Colonic mucosa (tissue), 4 donors: ENCODE measurements at places on chromosomes 4 and X. TPM values are rescaled to one million over a fixed set of nuclear protein-coding genes. Genes with fewer than 3 reads are reported as not detected.

DNA sequence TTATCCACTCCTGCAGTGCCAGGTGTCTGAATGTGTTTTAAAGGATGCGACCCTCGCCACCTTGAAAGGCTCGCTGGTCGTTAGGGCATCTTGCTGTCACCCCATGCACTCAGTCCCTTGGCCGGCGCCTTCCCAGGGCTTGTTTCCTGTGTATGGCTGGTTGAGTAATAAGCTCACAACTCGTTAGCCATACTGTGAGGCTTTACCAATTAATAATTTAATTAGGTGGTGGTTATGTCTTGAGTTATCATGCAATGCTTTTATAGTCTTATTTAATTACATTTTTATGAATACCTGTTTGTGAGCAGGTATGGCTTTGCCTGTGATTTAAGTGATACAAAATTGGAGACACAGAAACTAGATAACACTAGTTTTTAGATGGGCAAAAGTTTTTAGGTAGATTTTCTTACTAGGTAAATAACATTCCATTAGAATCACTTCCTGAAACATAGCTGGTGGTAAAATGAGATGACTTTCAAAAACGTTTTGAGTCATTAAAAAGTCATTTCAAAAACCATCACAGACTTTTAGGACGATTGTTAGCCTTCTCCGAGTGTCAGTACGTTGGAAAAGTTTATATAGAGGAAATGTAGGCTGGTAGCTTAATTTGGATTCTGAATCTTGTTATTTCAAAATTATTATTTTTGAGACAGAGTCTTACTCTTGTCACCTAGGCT is 18.2 kb downstream of the PTTG2 start:
- no peaks in the 10 kb centered on the region for H3K36me3 ChIP-seq
- peak overlapping the region; percentile 86 for H3K27ac ChIP-seq
- H3K4me1 ChIP-seq, result no peaks in the 10 kb centered on the region
- DNase-seq, result peak; percentile 52

GRCh38 chr4:18113710-18114331 is 92.3 kb upstream of the LCORL start:
- H3K36me3 ChIP-seq, result no peaks in the 10 kb centered on the region
- no peak overlapping the region for H3K4me3 ChIP-seq
- no peak overlapping the region for H3K27ac ChIP-seq
- H3K4me1 ChIP-seq, result peaks cover 3% of the 10 kb centered on the region
- no peak for DNase-seq
- H3K27me3 ChIP-seq, result no peaks in the 10 kb centered on the region

DNA sequence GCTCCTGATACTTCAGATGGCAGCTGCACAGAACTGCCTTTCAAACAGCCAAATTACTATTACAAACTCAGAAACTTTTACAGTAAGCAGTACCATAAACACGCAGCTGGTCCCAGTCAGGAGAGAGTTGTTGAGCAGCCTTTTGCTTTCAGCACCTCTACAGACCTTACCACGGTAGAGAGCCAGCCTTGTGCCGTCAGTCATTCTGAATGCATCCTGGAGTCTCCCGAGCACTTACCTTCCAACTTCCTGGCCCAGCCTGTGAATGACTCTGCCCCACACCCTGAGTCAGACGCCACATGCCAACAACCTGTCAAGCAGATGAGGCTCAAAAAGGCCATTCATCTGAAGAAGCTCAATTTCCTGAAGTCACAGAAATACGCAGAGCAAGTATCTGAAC is 12.4 kb downstream of the ZBTB49 start:
- H3K27me3 ChIP-seq, result no peaks in the 10 kb centered on the region
- DNase-seq, result no peak
- H3K27ac ChIP-seq, result no peak overlapping the region
- H3K4me1 ChIP-seq, result no peaks in the 10 kb centered on the region
- no peak overlapping the region for H3K4me3 ChIP-seq
- H3K36me3 ChIP-seq, result no peaks in the 10 kb centered on the region

- no peaks in the 10 kb centered on the region for H3K4me1 ChIP-seq
- DNase-seq, result peak; percentile 26
- no peaks in the 10 kb centered on the region for H3K36me3 ChIP-seq
- no peaks in the 10 kb centered on the region for H3K27me3 ChIP-seq
These were observed 44.0 kb upstream of the MXD4 start for GRCh38 chr4:2305766-2306501.

DNA sequence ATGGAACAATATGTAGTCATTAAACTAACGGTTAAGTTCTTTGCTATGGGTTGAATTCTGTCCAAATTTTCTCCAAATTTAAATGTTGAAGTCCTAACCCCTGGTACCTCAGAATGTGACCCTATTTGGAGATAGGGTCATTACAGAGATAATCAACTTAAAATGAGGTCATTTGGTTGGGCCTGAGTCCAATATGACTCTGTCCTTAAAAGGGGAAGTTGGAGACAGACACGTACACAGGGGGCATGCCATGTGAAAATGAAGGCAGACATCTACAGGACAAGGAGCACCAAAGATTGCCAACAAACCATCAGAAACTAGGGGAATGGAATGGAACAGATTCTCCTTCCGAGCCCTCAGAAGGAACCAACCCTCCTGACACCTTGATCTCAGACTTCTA is 492.0 kb upstream of the FTHL17 start:
- H3K27me3 ChIP-seq, result no peaks in the 10 kb centered on the region
- H3K4me1 ChIP-seq, result no peaks in the 10 kb centered on the region
- no peak for DNase-seq
- H3K36me3 ChIP-seq, result no peaks in the 10 kb centered on the region
- H3K27ac ChIP-seq, result no peak overlapping the region
- no peak overlapping the region for H3K4me3 ChIP-seq

DNA sequence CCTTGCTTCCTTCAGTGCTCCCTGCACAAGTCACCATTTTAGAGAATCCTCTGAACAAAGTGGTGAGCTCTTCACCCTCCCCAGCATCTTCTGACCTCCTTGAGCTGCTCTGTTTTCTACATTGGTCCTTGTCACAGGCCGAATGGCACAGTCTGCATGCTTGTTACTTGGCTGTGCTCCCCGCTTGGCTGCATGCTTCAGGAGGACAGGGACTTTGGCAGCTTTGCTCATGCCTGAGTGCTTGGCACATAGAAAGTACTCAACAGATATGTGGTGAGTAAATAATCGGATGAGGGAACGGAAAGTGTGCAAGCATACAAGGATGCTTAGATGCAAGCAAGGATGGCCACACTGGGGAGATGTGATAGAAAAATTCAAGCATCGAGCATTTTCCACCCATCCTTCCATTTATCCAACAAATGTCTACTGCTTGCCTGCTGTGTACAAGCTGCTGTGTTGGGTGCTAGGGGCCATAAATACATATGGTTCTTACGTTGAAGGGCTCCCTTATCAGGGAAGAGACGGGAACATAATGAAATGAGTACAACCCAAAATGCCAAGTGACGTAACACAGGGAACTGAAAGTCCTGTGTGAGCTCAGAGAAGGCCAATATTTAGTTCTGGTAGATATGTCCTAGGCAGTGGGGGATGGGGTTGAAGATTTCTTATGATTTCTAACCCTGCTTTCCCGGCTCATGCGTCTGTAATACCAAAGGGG is 31.2 kb downstream of the SLC2A9 start:
- H3K27ac ChIP-seq, result no peak overlapping the region
- no peaks in the 10 kb centered on the region for H3K27me3 ChIP-seq
- no peak for DNase-seq
- H3K36me3 ChIP-seq, result no peaks in the 10 kb centered on the region
- no peaks in the 10 kb centered on the region for H3K4me1 ChIP-seq

DNA sequence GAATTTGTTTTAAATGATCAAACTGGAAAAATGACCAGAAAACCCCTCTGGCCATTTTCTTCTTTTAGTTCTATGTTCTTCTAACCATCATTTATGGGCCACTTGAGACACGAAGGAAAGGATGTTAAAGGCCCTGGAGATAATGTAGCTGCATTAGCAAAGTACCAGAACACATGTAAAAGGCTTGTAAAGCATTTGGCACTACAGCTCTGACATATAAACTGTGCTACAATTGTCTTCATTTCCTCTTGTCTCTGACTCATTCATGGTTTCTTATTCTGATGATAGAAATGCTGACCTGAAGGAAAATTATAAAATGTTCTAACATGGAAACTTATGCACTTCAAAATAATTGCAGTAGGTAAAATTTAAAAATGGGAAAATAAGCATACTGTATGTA is 388.7 kb downstream of the FAT4 start:
- H3K4me3 ChIP-seq, result no peak overlapping the region
- no peaks in the 10 kb centered on the region for H3K4me1 ChIP-seq
- H3K27ac ChIP-seq, result no peak overlapping the region

Gene SRPK3
- total RNA-seq, result 2.3 TPM

Gene TMPRSS11D
- not detected for total RNA-seq

Gene CXCL3
- total RNA-seq, result 20.2 TPM

Gene CSAG3
- total RNA-seq, result not detected
